ENCODE measurements at places on chromosomes 16 and 17.
A peak's percentile ranks its signal among the peaks of the same experiment; 100 is the strongest.

GRCh38 chr16:22955461-22956070, 141.6 kb downstream of the HS3ST2 start:
- DNase-seq = no peak

GRCh38 chr17:78798695-78799559, 16.9 kb upstream of the CYTH1 start:
- DNase-seq = no peak

DNA sequence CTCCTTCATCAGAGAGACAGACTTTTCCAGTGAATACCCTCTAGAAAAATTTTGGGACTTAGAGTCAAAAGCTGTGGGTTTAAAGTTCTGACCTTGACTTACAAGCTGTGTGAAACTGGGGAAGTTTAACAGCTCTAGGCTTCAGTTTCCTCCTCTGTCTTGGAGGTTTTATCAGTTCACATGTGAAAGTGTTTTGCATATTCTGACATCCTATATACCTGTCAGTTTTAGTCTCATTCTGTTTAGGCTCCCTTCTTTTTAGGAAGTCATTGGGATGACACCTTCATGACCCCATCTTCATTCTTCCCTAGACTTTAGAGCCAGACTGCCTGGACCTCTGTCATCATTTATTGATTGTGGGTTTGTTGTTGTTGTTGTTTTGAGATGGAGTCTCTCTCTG, 44.4 kb downstream of the YPEL2 start:
- no peak for DNase-seq

DNA sequence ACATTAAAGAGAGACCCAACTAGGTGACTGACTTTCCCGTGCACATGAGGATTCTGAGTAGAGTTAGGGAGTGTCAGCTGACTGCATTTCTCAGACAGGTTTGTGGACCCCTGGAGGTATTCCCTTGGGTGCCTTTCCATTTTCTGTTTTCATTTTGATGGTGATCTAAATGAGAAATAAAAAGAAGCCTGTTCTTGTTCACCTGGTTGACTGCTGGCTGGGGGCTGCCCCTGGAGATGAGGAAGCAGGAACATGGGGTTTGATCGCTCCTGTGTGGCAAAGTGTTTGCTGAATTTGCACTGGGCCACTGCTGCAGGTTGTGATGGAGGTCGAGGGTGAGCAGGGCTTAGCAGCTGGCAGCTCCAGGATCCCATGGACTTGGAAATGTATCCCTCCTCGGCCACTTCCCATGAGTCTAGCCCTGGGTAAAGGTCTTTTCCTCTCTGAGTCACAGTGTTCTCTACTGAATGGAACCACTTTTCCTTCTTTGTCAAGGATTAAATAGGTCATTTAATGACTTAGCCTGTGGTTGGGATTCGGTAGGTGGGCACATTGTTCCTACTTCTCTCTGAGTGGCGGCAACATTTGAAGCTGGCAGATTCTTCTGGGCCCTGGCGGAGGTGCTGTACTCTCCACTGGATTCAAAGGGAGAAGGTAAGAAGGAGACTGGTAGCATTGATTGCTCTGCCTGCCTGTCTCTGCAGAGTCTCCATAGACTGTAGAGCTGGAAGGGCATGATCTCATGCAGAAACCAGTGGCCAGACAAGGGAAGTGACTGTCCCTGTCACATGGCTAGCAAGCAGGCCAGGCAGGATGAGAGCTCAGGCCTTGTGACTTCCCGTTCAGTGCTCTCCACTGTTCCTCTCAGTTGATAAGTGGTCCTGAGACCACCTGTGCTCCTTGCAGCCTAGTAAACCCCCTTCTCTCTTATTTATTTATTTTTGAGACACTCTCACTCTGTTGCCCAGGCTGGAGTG, 17.9 kb downstream of the SNX29 start:
- no peak for DNase-seq

GRCh38 chr17:34423978-34424813, 61.2 kb upstream of the CCL1 start:
- DNase-seq = no peak

DNA sequence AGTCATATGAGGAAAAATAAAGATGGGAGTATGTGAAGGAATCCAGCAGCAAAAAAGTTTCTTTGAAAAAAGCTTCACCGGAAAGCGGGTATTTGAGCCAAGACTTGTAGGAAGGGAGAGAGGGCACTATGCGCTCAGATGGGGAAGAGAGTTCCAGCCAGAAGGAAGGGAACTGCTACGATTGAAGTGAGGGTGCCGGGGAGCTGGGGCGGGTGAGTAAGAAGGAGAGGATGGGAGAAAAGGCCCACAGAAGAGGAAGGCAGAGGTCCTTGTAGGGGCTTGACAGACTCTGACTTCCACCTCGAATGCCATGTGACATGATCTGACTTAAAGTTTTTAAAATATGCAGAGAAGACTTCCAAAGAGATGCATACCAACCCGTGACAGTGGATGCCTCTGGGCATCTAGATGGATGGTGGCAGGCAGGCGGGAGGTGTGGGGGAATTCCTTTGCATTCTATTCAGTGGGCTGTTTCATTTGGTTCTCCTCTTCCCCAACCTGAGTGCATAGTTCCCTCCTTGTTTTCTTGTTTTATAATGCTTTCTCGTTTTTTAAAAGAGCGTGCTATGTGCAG, 44.9 kb downstream of the CDRT4 start:
- DNase-seq = no peak

GRCh38 chr16:51556694-51557340, 405.7 kb upstream of the SALL1 start:
- DNase-seq = peak; percentile 63

GRCh38 chr17:63993368-63993985, 4.7 kb upstream of the PRR29 start:
- no peak for DNase-seq

GRCh38 chr17:47400333-47400732, 76.6 kb downstream of the EFCAB13 start:
- no peak for DNase-seq

Measured in non-pigmented ciliary epithelial cell (primary cell).